ENCODE measurements at places on chromosomes 7 and 10.

GRCh38 chr7:6226194-6226799, 46.1 kb downstream of the CYTH3 start:
- DNase-seq = no peak

- DNase-seq = no peak
Measured at GRCh38 chr7:99791021-99791420, 7.0 kb upstream of the CYP3A4 start.

GRCh38 chr10:130933008-130933390, 378.5 kb downstream of the TCERG1L start:
- no peak for DNase-seq

GRCh38 chr10:24898501-24898900, 53.9 kb downstream of the PRTFDC1 start:
- DNase-seq = no peak

DNA sequence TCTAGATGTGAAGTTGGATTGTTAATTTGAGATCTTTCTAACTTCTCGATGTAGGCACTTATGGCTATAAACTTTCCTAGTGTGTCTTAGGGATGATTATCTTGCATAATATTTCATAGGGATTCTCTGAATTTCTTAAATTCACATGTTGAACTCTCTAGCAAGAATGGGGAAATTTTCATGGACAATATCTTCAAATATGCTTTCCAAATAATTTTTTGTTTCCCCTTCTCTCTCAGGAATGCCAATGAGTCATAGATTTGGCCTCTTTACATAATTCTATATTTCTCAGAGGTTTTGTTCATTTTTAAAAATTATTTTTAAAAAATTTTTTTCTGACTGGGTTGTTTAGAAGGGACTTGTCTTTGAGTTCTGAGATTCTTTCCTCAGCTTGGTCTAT, 68.9 kb downstream of the MGAM2 start:
- DNase-seq = no peak

- DNase-seq = no peak
Measured at GRCh38 chr7:90483251-90483650, 13.8 kb downstream of the PTTG1IP2 start.

GRCh38 chr7:116540743-116541142, 15.9 kb downstream of the CAV1 start:
- DNase-seq = no peak

DNA sequence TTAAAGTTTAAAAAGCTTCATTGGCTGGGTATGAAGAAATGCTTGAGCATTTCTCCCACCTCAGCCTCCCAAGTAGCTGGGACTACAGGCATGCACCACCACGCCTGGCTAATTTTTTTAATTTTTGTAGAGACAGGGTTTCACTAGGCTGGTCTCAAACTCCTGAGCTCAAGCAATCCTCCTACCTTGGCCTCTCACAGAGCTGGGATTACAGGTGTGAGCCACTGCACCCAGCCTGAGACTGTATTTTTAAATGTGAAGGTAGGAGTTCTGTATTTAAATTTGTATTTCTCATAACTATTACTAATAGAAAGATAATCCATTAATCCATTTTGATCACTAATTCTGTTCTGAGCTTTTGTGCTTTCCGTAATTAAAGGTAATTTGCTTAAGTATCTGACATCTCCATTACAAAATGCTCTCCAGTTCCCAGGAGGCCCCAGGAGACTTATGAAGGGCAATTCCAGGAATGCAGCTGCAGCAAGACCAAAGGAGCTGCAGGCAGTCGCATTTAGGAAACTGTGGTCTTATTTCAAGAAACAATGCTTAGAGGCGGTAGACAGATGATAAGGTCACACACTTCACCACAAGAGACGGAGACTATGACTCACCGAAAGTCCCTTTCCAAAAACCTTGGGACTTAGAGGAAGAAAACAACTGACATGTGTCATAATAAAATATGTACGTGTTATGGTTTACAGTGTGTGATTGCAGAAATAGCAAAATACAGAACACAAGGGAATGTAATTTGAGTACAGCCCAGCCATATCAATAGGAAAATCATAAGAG, 23.3 kb downstream of the YAE1 start:
- DNase-seq = no peak

GRCh38 chr10:112280205-112280921, 2.8 kb upstream of the TECTB start:
- no peak for DNase-seq

GRCh38 chr10:128064108-128064969, 61.9 kb downstream of the MKI67 start:
- no peak for DNase-seq

DNA sequence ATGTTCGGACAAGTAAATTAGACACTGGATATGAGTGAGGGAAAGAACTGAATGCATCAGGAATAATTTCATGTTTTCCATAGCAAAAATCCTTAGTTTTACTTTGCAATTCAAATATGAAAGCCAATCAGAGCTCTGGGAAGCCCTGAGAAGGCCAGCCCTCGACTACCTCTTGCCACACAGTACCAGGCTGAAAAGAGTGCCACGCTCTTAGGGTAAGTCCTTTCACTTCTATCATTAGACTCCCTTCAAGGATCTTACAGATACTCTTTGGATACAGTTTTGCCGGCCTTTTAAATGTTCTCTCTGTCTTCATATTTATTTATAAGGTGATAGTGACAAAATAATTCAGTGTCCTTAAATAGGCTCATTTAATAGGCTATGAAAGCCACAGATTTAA, 1.9 kb downstream of the COBL start:
- DNase-seq = no peak

DNA sequence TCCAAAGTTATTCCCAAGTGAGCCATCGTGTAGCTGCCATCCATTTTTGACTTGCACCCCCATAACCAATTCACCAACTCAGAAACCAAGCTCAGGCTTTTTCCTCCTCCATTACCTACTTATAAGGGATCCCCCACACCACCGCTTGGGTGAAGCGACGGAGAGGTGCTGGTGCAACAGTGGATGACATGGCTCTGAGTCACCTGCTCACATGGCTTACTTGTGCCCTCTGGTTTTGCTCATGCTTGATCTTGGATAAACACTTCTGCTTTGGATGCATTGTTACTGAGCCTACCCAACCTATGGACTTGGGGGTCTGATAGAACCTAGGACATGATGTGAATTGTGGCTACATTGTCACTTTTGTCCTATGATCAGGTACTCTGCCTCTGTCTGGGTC, 12.0 kb upstream of the AKR1B1 start:
- no peak for DNase-seq

GRCh38 chr7:104469166-104469820, 140.9 kb downstream of the LHFPL3 start:
- no peak for DNase-seq

- DNase-seq = no peak
Measured at GRCh38 chr7:50660040-50660829, 95.0 kb upstream of the DDC start.

DNA sequence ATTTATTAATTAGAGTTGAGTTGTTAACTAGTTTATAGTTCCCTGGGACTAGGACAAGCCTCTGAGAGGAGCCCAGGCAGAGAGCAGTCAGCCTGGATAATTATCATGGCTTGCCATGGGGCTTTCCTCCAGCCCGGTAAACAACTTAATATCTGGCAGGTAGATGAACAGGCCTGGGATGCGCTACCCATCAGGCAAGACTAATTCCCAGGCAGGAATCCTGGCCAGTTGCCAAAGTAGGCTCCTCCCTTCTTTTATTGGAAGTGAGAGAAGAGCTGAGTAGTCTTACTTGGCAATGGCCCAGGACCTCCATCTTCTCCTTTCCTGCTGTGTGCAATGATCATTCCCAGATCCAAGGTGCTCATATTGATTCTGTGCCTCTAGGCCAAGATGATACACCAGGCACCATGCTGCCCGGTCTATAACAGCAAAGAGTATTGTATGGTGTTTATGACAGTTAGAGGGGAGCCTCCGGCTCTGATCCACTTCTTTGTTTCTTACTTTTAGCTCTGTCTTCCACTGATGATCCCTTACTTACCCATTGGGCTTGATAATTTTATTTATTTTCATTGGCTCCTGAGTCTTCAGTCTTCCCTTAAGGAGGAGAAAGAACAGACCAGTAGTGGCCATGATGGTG, 408.7 kb downstream of the REEP3 start:
- no peak for DNase-seq

DNA sequence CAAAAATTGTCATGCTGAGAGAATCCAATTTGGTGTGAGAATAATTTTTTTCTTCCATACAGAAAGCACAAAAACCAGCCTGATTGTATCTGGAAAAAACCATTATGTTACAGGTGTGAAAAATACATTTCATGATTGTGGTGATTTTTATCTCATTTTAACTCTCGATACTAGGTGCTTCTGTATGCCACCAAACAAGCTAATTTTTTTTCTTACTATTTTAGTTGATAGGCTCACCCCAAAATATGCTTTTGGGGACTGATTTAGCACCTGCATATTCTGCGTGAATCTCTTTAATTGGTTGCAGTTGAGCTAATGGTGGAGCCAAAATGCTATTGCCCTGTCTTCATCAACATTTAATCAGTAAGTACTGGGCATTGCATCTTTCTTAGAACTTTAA, 1.9 kb downstream of the DMTF1 start:
- no peak for DNase-seq

GRCh38 chr7:26950889-26951288, 86.5 kb upstream of the SKAP2 start:
- no peak for DNase-seq

GRCh38 chr10:69480068-69480412, 28.8 kb downstream of the TSPAN15 start:
- DNase-seq = no peak

DNA sequence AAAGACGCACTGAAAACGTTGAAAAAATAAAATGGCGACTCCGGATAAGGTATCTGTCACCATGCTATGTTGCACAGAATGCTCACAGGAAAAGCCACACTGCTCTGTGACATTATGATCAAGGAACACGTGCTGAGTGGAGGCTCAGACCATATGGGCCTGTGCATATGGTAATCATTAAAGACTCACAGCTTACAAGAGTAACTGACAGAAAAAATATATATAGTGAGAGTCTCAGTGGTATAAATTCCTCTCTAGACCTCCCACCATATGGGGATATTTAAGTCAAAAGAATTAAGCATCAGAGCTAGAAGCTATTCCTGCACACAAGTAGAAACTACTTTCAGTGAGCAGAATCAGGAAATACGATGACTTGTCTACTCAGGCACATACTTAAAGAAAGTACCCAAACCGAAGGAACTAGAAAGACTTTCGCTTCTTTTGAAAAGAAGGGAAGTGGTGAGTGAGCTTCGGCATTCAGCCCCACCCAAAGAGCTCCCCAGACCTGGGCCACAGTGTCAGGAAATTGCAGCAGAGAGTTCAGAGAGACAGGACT, 65.1 kb upstream of the MPP7 start:
- DNase-seq = no peak

DNA sequence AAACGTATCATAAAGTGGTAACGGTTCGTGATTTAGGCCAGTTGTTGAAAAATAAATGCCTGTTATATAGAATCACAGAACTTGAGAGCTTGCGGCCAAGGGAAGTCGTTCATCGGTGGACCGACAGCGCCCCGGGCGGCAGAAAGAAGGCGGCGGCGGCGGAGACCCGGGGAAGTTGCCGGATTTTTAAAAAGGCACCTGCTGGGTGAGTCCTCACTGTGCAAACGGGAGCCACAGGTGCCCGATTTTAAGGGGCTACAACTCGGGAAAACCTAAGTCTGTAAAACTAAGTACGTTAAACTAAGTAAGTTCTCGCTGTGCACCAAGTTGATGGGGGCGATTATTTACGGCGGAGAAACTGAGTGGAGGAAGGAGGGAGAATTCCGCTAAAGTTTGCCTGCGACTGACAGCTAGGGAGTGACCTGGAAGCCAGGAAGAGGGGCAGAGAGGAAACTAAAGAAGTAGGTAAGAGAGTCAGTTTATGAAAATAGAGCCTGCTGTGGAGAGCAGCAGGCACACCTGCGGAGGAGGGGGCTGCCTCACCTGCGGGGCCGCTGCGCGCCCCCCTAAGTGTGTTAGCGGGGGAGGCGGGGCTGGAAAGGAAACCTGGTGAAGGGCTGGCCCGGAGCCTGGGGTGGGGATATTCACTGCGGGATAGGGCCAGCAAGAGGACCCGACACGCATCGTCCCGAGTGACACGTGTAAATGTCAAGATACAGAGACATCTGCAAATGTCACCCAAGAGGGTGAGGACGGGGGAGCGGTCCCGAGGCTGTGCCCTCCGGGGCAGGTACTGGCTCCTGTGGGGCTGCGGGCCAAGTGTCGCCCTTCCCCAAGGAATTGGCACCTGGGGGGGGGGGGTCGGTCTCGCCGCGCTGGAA, 996 bp downstream of the ADAM12 start:
- DNase-seq = no peak
